ENCODE measurements at places on chromosomes 4 and X. TPM values are rescaled to one million over a fixed set of nuclear protein-coding genes. Genes with fewer than 3 reads are reported as not detected.

DNA sequence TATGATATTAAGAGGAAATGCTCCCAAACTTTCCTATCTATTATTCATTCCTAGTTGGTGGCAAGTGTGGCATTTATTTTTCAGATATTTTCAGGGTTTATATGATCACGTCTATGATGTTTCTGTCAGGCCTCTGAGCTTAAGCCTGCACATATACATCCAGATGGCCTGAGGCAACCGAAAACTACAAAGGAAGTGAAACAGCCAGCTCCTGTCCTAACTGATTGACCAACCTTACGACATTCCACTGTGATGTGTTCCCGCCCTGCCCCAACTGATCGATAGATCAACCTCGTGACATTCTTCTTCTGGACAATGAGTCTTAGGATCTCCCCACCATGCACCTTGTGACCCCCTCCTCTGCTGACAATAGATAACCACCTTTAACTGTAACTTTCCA lies 67.6 kb upstream of the CTSO start:
- no peak for DNase-seq

GRCh38 chrX:19535476-19535875 lies 20.2 kb upstream of the MAP3K15 start:
- DNase-seq, result peak; percentile 36

DNA sequence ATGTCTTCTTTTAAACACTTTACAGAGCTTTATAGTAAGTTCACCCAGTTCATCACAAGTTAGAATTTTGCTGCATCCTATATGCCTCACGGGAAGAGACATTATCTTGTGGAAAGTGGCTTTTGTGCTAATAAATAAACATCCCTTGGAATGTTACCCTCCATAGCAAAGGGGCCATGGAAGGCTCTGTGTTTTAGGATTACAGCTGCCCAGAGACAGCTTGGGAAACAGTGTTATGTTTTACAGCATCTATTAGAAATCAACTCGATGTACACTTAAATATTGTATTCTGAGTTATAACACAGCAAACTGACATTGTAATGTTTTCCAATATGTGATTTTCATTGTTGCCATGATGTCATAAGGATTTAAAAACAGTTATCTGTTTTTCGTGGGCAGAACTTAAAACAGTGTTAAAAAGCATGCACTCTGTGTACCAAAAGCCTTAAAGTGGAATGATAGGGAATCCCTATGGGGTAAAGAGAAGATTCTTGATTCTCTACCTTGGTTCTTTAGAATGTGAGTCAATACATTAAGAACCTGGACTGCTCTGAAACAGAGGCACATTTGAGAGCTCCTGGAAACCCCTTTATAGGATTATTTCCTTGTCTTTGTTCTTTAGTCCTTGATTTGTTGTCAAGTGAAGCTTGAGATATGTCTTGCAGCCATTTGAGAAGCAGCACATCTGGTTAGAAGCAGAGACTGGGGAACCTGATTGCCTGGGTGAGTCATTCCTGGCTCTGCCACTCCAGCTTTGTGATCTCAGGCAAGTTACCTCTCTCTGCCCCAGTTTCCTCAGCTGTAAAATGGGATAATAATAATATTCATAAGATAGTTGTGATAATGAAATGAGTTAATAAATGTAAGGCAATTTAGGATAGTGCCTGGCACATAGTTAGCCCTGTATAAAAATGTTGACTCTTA lies 41.6 kb downstream of the ARHGAP10 start:
- peak; percentile 51 for DNase-seq

GRCh38 chrX:21934414-21934813 lies 6.1 kb upstream of the SMS start:
- DNase-seq, result no peak

DNA sequence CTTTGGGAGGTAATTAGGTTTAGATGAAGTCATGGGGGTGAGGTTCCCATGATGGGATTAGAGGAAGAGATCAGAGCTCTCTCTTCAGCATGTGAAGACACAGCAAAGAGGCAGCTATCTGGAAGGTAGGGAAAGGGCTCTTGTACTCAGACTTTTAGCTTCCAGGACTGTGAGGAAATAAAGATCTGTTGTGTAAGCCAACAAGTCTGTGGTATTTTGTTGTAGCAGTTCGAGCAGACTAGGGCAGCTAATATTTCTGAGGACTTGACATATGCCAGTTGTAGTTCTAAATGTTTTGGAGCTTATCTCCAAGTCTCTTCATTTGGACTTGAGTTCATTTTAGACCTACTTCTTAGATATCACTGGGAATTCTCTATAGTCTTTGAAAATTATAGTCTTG lies 137.3 kb upstream of the PDE5A start:
- no peak for DNase-seq

GRCh38 chr4:176400816-176401461 lies 81.2 kb downstream of the SPCS3 start:
- DNase-seq, result no peak

- DNase-seq, result no peak
Observed at GRCh38 chr4:120207021-120207420, 140.4 kb upstream of the MAD2L1 start.

- DNase-seq, result no peak
Observed at GRCh38 chrX:149131774-149132173, 373.3 kb downstream of the IDS start.

DNA sequence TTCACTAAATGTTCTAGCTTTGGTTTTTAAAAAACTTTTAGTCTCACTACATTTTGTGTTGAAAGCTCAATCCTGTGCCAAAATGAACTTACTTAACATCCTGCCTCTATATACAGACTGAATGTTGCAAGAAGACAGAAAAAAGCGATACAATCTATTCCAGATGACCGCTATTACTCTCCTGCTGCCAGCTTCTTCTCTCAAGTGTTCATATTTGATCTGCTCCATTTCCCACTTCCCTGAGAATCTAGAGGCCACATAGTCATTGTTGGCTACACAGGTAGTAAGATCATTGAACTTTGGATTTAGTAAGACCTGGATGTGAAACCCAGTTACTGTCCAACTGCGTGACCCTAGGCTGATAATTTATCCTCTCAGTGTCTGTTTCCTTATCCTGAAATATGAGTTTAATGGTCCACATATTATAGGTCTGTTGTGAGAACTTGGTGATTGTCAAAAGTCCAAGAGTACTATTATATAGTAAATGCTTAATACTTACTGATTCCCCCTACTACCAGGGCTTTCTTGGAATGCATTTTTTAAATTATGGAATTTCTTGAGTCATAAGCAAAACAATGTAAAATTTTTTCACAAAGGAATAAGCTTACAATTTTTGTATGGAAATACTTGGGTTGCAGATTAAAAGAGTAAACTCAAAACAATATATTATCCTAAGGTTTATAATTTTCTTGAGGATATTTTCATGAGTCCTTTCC lies 976.8 kb upstream of the ADGRL3 start:
- no peak for DNase-seq

- DNase-seq, result peak; percentile 65
Observed at GRCh38 chrX:49106930-49107329, 16.6 kb downstream of the GPKOW start.

GRCh38 chrX:42955349-42955748 lies 177.4 kb upstream of the PPP1R2C start:
- DNase-seq, result no peak

GRCh38 chrX:67917421-67918010 lies 373.7 kb downstream of the AR start:
- DNase-seq, result no peak

DNA sequence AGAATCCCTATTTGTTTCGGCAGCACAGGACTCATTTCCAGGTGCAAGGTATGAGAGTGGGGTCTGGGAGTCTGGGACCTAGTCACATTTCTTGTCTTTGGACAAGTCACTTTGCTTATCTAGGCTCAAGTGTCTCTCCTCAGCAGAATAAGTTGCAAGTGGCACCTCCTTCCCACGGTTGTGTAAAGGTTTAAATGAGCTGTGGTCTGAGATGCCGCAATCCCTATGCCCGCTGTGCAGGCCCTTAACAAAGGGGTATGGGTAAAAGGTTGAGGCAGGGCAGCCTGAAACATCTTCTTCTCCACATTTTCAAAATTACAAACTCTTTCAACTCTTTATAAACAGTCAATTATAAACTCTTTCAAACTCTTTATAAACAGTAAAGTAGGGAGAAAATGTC lies 93.7 kb downstream of the RTL5 start:
- DNase-seq, result no peak

GRCh38 chr4:159216834-159217233 lies 114.0 kb downstream of the RAPGEF2 start:
- no peak for DNase-seq

DNA sequence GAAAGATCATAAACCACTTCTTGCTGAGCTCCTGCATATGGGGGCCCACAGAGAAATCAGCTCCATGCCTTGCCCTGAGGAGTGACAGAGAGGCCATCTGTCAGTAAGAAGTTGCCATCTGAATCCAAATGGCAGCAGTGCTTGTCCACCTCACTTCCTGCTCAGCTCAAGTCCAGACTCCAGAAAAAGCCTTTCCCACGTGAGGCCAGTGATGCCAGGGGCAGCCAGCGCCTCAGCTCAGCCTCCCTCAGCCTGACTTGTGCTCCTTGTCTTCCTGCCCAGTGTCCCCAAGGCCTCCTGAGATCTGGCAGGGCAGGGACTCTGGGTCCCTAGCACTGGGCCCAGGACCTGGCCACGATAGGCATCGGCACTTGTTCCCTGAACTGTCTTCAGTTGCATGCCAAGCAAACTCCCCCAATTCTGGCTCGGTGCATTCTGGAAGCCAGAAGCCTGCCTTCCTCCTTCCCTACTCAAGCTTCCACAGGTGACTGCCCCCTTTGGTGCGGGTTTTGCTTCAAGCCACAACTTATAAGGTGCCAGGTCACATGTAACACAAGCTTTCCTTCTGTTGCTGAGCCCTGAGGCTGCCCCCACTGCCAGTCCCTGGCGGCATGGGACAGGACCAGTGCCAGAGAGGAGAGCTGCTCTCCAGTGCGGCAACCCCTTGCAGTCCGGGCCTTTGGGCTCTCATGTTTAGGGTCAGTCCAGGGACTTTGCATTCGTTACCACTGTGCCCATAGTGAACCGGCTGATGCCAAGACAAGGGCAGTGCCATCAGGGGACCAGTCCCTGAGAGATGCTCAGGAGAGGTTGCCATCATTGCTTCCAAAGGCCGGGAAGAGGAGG lies 2.2 kb downstream of the ZNF185 start:
- DNase-seq, result no peak

- no peak for DNase-seq
Observed at GRCh38 chrX:121106484-121107235, 59.2 kb downstream of the GLUD2 start.

DNA sequence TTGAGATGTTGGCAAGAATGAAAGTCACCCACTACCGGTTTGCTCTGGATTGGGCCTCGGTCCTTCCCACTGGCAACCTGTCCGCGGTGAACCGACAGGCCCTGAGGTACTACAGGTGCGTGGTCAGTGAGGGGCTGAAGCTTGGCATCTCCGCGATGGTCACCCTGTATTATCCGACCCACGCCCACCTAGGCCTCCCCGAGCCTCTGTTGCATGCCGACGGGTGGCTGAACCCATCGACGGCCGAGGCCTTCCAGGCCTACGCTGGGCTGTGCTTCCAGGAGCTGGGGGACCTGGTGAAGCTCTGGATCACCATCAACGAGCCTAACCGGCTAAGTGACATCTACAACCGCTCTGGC lies 12.3 kb downstream of the RPL9 start:
- no peak for DNase-seq

The TMSB15B gene
- 3.6 TPM for total RNA-seq

The NSG1 gene
- not detected for total RNA-seq

The METAP1 gene
- 17.3 TPM for total RNA-seq

The CYTL1 gene
- total RNA-seq, result 4.6 TPM
